NCI-H1930 (cell line): ENCODE measurements at places on chromosomes 12 and 14.

GRCh38 chr12:11746024-11746771 lies 96.7 kb downstream of the ETV6 start:
- DNase-seq: no peak

DNA sequence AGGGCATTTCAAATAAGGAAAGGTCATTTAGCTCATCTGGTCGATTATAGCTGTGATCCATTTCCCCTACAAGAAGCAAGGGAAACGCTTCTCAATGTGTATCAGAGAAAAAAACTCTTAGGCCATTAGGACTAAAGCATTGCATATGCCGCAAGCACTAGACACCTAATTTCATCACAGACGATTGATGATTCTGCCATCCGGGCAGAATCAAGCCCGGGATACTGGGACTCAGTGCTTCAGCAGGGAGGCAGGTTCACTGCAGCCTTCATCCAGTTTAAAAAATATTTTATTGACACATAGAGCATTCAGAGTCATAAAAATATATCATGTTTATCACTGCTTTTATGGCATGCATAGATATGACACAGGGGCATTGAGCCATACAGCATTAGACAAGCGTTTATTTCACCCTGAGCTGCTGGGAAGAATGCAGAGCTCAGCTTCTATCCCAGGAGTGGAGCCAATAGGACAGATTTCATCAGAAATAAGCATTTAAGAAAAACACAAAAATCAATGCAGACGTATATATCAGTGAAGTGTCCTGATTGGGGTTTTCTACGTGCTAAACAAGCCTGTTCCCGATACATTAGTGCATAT lies 806.9 kb downstream of the GALC start:
- no peak for DNase-seq

GRCh38 chr14:101031721-101032120 lies 128.2 kb upstream of the RTL1 start:
- DNase-seq: no peak

DNA sequence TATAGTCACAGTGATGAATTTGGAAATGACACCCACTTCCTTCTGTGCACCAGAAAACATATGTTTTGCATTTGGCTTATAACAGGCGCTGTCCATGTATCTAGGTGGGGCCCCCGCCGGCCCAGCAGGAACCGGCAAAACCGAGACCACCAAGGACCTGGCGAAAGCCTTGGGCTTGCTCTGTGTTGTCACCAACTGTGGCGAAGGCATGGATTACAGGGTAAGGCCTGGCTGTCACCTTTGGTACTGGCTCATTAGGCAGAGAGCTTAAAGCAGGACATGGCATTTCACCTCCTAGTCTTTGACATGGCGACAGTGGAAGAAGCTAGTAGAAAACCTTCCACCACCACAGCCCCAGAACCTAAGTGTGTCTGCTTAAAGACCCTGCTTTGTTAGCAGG lies 85.8 kb downstream of the DNAH10 start:
- DNase-seq: no peak

GRCh38 chr12:4270831-4271716 lies 2.5 kb upstream of the CCND2 start:
- DNase-seq: no peak

DNA sequence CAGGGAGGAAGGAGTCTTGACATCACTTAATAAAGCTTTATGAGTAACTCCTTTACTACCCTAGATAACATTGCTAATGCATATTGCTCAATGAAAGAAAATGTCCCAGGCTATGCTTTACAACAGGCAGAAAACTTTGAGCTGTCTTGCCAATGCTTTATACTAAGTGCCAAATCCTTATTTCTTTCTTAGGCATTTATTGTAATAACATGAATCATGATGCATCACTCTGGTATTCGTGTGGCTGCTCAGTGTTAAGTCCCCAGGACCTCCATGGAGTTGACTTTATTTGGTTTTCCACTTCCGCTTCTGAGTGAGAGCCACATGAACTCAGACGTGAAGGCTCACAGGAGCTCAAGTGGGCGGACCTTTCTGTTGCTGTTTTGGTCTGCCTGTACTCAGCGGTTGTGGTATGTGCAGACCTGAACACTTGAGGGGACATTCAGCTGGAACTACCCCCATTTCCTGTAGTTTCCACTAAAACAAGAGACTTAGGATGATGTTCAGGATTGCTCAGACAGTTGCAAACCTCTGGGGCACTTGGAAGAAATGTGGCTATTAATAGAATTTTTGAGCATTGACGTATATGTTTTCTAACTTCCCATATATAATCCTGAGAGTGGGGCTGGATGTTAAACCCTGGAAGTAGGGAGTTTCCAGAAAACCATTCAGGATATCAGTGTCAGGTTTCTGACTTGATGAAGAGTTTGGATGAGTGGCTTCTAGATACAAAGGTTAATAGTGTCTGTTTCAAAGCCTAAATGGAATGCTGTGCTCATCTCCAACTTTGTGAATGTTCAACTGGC lies 258.6 kb downstream of the MSRB3 start:
- DNase-seq: no peak

DNA sequence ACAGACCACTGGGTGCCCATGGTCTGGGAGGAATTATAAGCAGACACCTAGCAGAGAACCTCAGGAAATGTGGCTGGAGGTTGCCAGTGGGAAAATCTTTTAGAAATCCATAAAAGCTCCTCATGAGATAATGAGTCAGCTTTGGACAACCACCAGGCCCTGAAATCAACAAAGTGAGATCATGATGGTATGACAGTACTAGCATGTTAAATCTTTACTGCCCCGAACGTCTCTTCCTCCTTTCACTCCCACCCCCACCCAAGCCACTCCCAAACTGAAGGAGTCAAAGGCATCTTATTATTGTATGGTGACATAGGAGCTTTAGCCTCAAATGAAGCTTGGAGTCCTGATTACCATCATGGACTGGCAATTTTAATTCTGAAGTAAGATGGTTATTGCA lies 240.0 kb downstream of the DIO2 start:
- no peak for DNase-seq

- DNase-seq: no peak
Observed at GRCh38 chr14:99781091-99781490, 12.1 kb upstream of the EML1 start.

DNA sequence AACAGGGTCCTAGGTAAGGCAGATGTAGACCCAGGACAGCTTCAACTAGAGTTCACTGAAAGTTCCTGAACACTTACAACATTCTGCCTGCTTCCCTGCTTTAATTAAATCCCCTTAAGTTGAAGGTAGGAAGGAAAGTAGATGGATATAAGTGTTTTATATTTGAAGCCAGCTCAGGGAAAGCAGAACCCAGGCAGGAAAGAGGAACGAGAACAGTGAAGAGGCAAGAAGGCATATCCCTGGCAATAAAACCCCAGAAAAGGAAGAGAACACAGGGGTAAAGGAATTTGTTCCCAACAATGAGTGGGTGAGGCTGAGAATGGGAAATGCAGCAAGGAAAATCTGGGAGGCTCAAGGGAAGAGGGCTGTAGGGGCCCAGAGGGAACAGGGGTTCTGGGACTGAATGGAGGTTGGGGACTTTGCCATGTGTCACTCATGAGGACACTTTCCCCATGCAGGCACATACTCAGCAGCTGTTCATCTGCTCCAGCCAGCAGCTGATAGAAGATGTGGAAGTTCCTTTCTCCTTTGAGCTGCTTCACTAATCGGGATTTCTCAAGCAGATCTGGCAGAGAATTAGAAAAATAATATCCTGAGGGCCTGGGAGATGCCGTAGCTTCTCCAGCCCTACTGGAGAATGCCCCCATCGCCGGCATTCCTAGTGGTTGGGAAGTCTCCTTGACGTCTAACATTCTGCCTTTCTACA lies 3.7 kb downstream of the MYO1A start:
- DNase-seq: no peak

DNA sequence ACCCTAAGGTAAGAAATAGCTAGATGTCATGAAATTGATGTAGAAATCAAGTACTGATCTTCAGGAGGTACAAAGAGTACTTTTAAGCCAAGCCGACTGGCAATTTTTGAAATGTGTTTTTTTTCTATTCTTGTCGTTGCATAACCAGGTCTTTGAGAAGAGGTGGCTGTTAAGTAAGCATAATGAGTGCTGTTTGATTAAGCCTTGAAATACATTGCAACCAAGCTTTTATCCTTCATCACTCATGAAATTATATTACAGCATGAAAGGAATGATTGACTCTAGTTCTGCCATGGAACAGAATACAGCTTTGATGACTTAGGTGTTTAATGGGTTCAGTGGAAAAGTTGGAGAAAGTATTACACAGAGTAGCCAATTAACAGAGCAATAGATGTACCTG lies 1720.2 kb upstream of the SEL1L start:
- DNase-seq: no peak

DNA sequence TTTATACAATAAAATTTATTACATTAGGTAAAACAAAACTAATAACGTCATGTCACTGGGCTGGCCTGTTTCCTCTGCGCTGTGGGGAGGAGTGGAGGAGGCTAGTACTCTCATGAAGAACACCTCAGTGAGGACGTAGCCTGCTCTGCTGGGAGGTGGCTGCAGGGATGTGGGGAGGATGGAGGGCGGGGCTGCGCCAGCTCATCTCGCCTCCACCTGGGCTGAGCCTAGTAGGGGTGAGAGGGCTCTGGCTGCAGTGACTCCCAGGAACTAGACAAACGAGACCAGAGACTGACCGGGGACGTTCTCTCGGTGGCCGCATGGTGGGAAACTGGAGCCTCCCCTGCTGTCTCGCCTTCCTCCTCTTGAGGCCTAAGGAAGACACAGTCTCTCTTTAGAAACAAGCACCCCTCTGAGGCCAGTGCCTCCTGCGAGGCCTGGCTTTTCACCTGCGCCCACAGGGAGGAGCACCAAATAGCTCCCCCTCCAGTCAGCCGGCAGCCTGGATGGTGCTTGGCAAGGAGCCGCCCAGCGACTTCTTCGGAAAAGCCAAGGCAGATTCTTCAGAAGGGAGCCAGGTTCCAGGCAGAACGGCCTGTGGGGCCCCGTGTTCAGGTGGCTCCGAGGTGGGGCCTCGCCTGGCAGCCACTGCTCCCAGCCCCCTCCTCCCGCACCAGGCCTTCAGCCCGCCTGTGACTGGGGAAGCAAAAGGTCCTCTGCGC lies 62.4 kb downstream of the PLEKHG3 start:
- no peak for DNase-seq

GRCh38 chr12:29201296-29201695 lies 52.2 kb downstream of the FAR2 start:
- DNase-seq: no peak

- no peak for DNase-seq
Observed at GRCh38 chr14:54169254-54169924, 212.8 kb upstream of the BMP4 start.
